Hypothalamus (tissue), 51 donors: ENCODE measurements at places on chromosomes 3 and 15.

DNA sequence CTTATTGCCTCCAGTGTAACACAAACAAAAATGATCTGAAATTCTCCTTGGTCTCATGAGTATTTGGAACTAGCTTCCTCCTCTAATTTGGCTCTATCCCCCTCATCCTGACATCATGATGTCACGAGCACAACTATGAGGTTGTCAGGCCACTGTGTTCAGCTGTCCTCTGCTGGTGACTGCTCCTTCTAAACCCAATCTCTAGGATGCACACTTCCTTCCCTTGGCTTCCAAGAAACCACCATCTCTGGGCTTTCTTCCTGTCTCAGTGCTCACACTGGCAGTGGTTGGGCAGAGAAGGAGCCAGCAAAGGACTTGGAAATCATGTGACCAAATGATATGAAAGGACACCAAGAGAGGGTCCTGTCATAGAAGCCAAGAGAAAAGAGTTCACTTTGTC lies 30.7 kb upstream of the EIF1B start:
- no peak for DNase-seq

DNA sequence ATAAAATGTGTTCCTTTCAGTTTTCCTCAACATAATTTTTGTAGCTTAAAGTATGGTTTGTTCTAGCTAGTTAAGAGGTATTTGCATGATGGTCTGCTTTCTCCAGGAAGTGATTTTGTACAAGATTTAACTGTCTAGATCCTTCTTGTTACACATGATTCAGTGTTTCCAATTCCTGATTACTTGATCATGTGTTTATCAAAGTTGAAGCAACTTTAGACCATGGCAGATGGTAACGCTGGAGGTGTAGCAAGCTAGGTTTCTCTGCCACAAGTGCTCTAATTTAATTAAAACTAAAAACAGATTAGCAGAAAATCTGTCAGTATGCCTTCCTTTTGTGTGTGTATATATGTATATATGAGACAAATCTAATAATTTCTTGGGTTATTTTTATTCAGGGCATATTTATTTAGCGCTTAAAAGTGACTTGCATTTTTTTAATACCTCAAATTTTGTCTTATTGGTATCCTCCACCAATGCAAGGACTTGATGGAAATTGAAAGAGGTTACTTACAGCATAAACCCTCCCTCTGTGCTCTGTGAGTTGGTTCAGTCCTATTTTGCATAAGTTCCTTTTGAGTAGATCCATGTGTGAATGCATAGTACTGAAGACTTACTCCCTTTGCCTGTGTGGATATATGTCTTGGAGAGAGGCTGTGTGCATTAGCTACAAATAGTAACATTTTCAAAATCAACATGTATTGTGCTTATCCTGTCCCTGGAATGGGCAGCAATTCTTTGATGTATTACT lies 157.3 kb upstream of the CGNL1 start:
- no peak for DNase-seq

- no peak for DNase-seq
These were observed 328.0 kb upstream of the PDZRN3 start for GRCh38 chr3:73952781-73953180.

GRCh38 chr3:193214445-193214844 lies 26.6 kb upstream of the PLAAT1 start:
- DNase-seq = no peak

DNA sequence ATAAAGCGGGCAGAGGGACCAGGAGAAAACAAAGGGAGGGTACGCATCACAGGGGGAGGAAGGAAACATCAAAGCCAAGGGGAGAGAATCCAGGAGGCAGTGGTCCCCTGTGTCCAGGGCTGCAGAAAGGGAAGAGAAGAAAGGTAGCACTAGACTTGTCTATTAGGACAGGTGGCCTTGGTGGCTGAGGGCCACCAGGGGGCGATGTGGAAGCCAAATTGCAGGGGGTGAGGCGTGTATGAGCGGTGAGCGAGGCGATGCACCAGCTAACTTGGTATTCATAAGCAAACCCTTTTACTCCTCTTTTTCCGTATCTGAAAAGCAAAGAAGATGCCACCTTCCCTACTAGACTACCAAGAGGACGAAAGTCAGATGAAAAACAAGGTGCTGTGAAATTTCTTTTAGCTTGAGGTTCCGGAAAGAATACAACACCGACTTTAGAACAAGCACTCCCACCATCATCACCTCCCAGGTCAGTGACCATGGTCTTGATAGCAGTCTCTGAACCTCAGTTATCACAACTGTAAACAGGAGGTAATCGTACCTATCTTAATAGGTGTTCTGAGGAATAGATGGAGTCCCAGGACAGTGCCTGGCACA lies 654.4 kb upstream of the ADAMTS9 start:
- DNase-seq = no peak

DNA sequence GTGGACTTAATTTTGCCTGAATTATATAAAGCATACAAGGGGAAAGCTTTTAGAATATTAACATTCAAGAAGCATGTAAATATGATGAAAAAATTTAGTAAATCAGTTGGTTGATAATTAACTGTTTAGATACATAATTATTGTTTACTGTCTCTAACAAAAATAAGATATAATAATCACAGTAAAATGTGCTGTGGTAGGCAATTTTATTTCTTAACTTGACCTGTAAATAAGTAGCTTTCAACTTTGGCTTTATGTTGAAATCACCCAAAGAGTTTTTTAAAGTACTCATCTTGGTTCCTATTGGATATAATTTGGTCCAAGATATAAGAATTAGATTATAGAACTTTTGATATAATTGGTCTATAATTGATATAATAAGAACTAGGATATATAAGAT lies 1374.5 kb downstream of the NSUN3 start:
- DNase-seq = no peak

DNA sequence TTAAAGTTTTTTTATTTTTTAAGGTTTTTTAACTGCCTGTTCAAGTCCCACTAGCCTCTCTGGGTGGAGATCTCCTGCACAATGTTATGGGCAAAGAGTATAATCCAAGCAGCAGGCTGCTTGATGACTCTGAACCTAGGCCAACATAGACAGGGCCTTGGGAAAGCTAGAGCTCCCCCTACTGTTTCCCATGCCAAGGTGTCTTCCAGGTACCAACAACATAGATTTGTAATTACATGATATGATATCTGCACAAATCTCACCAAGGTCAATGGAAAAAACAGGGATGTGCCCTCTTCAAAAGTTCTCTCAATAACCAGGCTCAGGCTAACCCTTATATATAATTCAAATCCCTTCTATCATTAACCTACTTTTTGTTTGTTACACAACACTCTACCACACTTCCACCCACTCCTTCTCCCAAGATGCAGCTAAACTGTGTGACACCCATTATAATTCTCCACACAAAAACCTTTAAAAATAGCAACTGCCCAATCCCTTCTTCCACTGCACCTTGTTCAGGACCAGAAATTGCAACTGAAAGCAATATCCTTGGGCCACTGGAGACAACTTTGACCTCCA lies 43.8 kb downstream of the RBM15B start:
- peak; percentile 6 for DNase-seq

DNA sequence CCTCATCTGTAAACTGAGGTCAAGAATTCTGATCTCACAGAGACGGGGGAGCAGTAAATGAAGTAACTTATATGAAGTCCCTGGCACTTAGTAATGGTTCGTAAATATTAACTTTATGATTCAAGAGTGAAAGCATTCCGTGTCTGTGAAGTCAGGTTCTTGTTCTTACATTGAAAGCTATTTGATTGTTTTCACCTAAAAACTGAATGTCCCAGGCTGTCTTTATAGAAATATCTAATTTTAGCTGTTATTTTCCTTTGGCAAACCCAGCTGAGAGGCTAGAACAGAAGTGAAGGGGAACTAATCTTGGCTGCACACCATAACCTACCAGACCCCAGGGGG lies 84.5 kb downstream of the CHSY1 start:
- DNase-seq = no peak

GRCh38 chr3:57133157-57133556 lies 32.0 kb downstream of the IL17RD start:
- DNase-seq = no peak

DNA sequence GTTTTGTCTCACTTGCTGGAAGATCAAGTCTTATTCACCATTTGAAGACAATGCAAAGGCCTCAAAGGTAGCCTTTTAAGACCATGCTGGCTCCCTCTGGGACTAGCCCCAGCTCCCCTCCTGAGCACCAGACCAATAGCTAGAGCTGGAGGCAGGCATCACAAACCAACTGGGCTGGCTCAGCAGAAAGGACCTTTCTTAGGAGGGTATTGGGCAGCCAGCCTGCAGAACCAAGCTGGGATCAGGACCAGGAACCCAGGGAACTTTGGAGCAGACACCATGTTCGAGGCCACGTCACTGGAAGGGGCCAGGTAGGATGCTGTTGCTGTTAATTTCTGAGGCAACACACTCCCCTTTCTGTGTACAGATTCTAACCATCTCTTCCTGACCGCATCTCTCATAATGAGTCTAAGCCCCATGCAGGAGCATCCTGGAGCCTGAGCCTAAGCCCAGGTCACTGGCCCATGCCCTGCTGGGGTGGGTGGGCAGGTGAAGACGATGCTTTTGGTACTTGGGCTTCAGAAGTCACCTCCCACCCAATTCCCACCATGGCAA lies 81.4 kb upstream of the KLF13 start:
- no peak for DNase-seq
